Body of pancreas (tissue), 4 donors: ENCODE measurements at places on chromosomes 12 and 14. TPM values are rescaled to one million over a fixed set of nuclear protein-coding genes. Genes with fewer than 3 reads are reported as not detected.
A peak's percentile ranks its signal among the peaks of the same experiment; 100 is the strongest.

Gene CEP83
- total RNA-seq, result 48.1 TPM

DNA sequence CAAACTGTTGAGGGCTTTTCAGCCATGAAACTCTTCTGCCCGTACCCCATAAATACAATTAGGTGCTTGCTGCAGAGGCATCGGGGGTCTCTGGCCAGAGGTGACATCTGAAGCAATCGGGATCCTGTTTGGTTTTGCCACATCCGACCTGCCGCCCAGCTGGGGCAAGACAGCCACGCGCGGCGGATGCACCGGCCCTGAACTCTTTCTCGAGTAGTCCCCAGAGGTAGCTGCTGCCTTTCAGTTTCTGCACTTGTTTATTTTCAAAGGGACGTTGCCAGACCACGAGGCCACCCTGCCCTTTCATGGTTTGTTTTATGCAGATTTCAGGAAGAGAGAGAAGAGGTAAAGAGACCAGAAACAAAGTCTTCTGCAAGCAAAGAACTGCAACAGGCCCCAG, 10.6 kb upstream of the MLXIP start:
- no peaks in the 10 kb centered on the region for H3K36me3 ChIP-seq
- DNase-seq, result no peak
- H3K27ac ChIP-seq, result no peak overlapping the region
- H3K27me3 ChIP-seq, result no peaks in the 10 kb centered on the region
- peaks cover 61% of the 10 kb centered on the region for H3K4me1 ChIP-seq

Gene CCDC92
- total RNA-seq, result 19.7 TPM

Gene TMEM19
- 11.2 TPM for total RNA-seq

- H3K27ac ChIP-seq, result no peak overlapping the region
- H3K36me3 ChIP-seq, result no peaks in the 10 kb centered on the region
- no peak overlapping the region for H3K4me3 ChIP-seq
Observed at GRCh38 chr14:98799891-98800290, 472.1 kb downstream of the BCL11B start.

DNA sequence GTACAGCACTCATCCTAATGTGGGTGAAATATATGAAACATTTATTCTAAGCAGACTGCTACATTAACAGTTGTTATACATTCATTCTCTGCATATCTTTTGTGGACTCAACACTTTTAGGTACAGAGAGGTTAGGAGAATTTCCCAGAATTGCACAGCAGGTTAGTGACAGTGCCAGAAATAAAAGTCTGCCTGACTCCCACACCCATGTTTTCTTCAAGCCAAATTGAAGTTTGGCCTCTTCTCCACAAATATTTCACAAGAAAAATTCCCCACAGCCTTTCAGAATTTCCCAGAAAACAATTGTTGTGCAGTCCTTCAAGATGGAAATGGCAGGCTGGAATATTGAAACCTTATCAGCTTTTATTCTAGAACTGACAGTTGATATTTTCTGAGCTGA, 464.8 kb downstream of the RAD51B start:
- H3K36me3 ChIP-seq, result no peaks in the 10 kb centered on the region
- H3K4me1 ChIP-seq, result peaks cover under 1% of the 10 kb centered on the region
- H3K27me3 ChIP-seq, result no peaks in the 10 kb centered on the region
- no peak overlapping the region for H3K4me3 ChIP-seq
- no peak overlapping the region for H3K27ac ChIP-seq

Gene PTHLH
- total RNA-seq, result not detected

GRCh38 chr12:51833448-51834227, 14.9 kb downstream of the FIGNL2 start:
- H3K27ac ChIP-seq, result no peak overlapping the region
- peaks cover 3% of the 10 kb centered on the region for H3K27me3 ChIP-seq
- no peaks in the 10 kb centered on the region for H3K4me1 ChIP-seq
- H3K36me3 ChIP-seq, result no peaks in the 10 kb centered on the region
- DNase-seq, result no peak

- no peak overlapping the region for H3K27ac ChIP-seq
- no peaks in the 10 kb centered on the region for H3K4me1 ChIP-seq
- H3K36me3 ChIP-seq, result no peaks in the 10 kb centered on the region
- no peak overlapping the region for H3K4me3 ChIP-seq
- H3K27me3 ChIP-seq, result no peaks in the 10 kb centered on the region
Observed at GRCh38 chr14:79742142-79742541, 469.2 kb downstream of the DIO2 start.

Gene SLC2A13
- total RNA-seq, result 41.9 TPM

Gene SPTB
- total RNA-seq, result 3.4 TPM

Gene FOXN4
- not detected for total RNA-seq

- peaks cover 5% of the 10 kb centered on the region for H3K4me1 ChIP-seq
- peak within 1 kb of the TSS; percentile 50 for H3K27ac ChIP-seq
- peak; percentile 51 for DNase-seq
- no peaks in the 10 kb centered on the region for H3K27me3 ChIP-seq
- H3K36me3 ChIP-seq, result no peaks in the 10 kb centered on the region
- peak within 1 kb of the TSS; percentile 8 for H3K4me3 ChIP-seq
Observed at GRCh38 chr12:66188584-66189485, at the start of gene IRAK3. Gene IRAK3, plus strand, starts transcription at chr12:66189214. Its CDS starts 86 bp downstream, at chr12:66189300.

DNA sequence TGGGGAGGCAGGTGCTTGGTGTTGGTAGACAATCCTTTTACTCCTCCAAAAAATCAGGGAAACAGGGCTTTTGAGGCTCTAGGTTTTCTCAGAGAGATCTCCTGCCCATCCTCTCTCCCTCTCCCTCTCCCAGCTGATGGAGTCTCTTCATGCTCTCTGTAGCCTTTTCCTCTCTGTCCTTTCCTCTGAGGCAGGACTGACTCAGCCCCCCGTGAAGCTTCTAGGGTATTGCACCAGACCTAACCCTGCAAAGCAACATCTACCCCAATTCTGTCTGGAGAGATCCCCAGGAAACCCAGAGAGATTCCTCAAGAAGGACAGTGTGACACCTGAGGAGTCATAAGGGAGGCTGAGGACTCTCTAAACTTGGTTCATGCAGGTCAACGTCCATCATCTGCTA, 66.4 kb downstream of the CRACR2A start:
- H3K4me1 ChIP-seq, result no peaks in the 10 kb centered on the region
- DNase-seq, result no peak
- no peaks in the 10 kb centered on the region for H3K27me3 ChIP-seq

DNA sequence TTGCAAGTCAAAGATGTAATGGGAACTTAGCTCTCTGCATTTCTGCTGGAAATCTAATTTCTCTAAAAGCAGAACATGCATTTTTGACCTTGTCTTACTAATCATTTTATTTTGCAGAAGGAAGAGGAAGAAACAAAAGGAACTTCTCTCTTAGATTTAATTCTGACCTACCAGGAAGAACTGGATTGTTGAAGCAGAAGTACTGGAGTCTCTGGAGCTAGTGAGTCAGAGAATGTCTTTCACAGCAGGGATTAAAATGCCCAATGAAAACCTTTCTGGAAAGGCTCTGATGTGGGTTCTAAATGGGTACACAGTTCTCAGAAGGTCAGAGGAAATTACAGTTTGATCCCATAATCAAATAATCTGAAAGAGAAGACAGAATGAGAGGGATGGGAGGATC, 70.8 kb upstream of the GNG2 start:
- no peak overlapping the region for H3K4me3 ChIP-seq
- no peaks in the 10 kb centered on the region for H3K27me3 ChIP-seq
- no peaks in the 10 kb centered on the region for H3K4me1 ChIP-seq
- H3K27ac ChIP-seq, result no peak overlapping the region

- no peak for DNase-seq
- no peaks in the 10 kb centered on the region for H3K27me3 ChIP-seq
- no peak overlapping the region for H3K4me3 ChIP-seq
- no peaks in the 10 kb centered on the region for H3K36me3 ChIP-seq
Observed at GRCh38 chr12:45938566-45938965, 51.8 kb downstream of the SCAF11 start.

DNA sequence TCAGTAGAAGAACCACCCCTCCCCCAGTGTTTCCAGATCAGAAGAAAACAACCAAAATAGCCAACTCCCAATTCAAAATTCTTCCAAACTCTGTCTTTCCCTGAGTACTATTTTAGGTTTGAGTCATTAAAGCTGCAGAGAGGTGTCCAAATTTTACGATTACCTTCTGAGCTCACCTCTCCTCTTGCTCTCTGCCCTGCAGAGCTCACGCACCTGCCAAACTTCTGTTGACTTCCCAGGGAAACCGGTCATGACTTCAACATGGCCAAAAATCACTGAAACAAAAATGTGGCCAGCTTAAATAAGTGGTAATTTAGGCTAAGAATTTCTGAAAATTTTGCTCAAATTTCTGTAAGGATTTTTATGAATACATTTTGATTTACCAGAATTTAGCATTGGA, 70.9 kb upstream of the OTX2 start:
- H3K27ac ChIP-seq, result no peak overlapping the region
- H3K4me3 ChIP-seq, result no peak overlapping the region
- H3K4me1 ChIP-seq, result no peaks in the 10 kb centered on the region
- DNase-seq, result peak; percentile 24
- H3K27me3 ChIP-seq, result no peaks in the 10 kb centered on the region

DNA sequence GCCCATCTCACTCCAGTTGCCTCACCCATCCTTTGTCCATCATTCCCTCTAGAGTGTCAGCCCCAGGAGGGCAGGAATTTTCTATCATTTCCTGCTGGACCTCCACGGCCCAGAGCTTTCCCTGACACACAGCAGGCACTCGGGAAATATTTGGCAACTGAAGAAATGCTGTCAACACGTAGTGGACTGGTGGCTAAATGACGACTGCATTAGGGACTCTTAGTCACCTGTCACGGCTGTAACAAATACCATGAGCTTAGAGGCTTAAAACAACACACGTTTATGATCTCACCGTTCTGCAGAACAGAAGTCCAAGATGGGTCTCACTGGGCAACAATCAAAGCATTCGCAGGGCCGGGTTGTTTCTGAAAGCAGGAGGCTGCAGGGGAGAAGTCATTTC, 91.3 kb downstream of the PHETA1 start:
- H3K27me3 ChIP-seq, result no peaks in the 10 kb centered on the region
- no peaks in the 10 kb centered on the region for H3K36me3 ChIP-seq
- no peak overlapping the region for H3K27ac ChIP-seq
- H3K4me1 ChIP-seq, result no peaks in the 10 kb centered on the region

Gene LRCOL1
- total RNA-seq, result not detected

DNA sequence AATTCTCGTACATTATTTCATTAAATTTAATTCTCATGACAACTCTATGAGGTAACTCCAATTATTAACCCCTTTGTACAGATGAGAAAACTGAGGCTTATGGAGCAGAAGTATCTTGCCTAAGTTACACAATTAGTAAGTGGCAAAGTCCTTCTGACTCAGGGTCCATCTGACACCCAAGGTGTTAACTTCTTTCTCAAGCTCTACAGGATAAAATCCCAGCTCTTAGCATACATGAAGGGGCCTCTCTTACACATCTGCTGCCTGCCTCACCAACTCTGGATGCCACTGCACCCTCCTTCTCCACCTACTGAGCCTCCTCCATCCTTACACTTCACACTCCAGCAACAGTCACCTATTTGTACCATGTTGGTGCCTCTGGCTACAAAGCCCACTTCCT, 4.3 kb upstream of the KRT72 start:
- no peaks in the 10 kb centered on the region for H3K4me1 ChIP-seq
- no peak overlapping the region for H3K4me3 ChIP-seq
- H3K27ac ChIP-seq, result no peak overlapping the region
- no peak for DNase-seq
- no peaks in the 10 kb centered on the region for H3K36me3 ChIP-seq

- no peak overlapping the region for H3K27ac ChIP-seq
- no peak overlapping the region for H3K4me3 ChIP-seq
- no peaks in the 10 kb centered on the region for H3K4me1 ChIP-seq
- peaks cover 18% of the 10 kb centered on the region for H3K36me3 ChIP-seq
- no peak for DNase-seq
Observed at GRCh38 chr12:904010-904414, 45.5 kb downstream of the RAD52 start.

DNA sequence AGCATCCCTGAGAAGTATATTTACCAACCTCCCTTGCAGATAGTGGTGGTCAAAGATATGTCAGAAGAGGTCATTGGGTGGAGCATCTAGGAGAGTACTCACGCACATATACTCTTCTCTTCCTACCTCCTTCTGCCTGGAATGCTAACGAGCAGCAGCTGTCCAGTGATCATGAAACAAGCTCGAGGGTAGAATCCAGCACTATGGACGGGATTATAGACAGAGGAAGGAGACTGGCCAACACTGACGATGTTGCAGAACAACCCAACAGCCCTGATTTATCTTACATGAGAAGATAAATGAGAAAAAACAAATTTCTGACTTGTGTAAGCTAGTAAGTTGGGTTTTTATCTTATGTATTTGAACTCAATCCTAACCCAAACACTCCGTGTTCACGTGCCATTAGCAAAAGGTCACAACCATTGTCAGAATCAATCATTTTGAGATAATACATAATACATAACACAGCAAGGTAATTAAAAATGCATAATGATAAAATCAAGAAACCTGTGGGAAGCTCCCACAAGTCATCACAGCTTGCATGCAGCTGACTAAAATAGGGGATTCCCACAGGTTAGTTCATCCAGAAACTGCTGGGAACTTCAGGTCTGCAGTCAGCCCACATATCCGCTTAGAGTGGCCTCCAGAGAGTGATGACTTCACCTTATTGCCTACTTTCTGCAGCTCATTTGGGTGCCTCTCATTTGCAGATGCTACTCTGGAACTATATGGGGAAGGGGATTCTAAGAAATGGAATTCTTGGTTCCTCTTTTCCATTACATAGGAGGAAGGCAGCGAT, 36.3 kb upstream of the STK38L start:
- H3K4me1 ChIP-seq, result peaks cover 12% of the 10 kb centered on the region
- DNase-seq, result peak; percentile 45
- H3K27ac ChIP-seq, result no peak overlapping the region
- no peak overlapping the region for H3K4me3 ChIP-seq

DNA sequence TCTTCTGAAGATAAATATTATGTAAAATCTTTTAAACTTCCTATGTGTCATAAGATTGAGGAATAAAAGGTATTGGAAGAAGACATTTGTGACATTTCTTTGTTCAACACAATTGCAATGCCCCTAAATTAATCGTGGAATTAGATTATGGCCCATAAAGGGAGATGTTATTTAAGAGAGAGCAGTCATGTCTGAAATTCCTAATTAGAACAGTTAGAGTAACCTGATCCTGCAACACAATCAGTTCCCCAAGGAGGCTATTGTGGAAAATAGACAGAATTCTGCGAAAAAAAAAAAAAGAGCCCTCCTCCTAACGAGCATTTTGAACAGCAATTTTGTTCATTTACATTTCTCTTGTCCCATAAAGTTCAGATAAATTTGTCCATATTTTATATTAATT, 339.5 kb downstream of the PAWR start:
- H3K4me1 ChIP-seq, result no peaks in the 10 kb centered on the region
- no peak for DNase-seq
- no peaks in the 10 kb centered on the region for H3K36me3 ChIP-seq
- H3K27me3 ChIP-seq, result no peaks in the 10 kb centered on the region

DNA sequence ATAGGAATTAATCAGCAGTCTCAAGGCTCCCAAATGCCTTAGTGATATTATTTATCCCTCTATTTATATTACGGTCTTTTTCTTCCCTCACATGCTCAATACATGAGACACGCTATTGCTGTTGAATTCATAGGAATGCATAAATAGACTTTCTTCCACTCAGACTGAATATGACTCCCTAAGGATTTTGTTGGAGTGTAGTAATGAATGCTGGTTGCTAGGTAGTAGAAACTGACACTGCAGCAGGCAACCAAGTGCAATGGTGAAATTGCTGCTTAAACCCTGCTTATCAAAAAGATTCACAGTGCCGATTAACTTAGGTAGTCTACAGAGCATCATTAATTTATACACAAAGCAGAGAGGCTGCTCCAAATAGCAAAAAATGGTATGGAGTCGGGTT, 168.2 kb downstream of the KCNC2 start:
- no peaks in the 10 kb centered on the region for H3K4me1 ChIP-seq
- no peak for DNase-seq
- no peaks in the 10 kb centered on the region for H3K27me3 ChIP-seq

GRCh38 chr14:31578266-31578665, 17.1 kb downstream of the NUBPL start:
- H3K4me3 ChIP-seq, result no peak overlapping the region
- DNase-seq, result no peak
- no peaks in the 10 kb centered on the region for H3K27me3 ChIP-seq
- H3K27ac ChIP-seq, result no peak overlapping the region

Gene KRT82
- total RNA-seq, result not detected

Gene LUM
- total RNA-seq, result 93.7 TPM

Gene FAM181A
- not detected for total RNA-seq

Gene BATF
- not detected for total RNA-seq
